Heart right ventricle (tissue), 16 donors: ENCODE measurements at places on chromosomes 3 and 15. TPM values are rescaled to one million over a fixed set of nuclear protein-coding genes. Genes with fewer than 3 reads are reported as not detected.

DNA sequence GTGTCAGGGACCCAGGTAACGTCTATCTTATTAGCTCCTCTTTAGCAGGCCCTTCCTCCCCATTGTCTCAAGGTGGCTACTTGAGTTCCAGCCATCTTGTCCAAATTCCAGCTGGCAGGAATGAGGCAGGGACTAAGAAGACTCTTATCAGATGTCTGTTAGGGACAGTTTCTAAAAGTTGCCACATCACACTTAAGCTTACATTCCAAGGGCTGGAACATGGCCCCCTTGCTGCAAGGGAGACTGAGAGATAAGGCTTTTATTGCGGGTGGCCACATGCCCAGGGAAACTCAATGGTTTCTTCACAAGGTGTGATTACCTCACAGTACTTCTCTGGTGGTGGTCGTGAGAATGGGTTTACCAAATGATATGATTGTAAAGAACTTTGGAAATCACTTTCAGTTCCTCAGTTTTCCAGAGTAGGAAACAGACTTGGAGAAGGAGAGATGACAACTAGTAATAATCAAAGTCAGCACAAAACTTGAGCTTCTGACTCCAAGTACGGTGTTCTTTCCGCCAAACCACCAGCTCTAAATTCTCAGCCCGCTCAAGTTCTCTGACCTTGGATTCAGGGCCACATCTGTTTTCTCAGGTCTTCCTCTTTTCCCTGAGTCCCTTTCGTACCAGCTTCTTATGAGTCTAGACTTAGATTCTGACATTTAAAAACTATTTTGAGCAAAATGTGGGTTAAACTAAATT lies 14.2 kb downstream of the PDIA5 start:
- no peaks in the 10 kb centered on the region for H3K36me3 ChIP-seq
- no peak overlapping the region for H3K27ac ChIP-seq
- H3K4me1 ChIP-seq: peaks cover 87% of the 10 kb centered on the region
- H3K4me3 ChIP-seq: no peak overlapping the region
- no peak for DNase-seq
- no peaks in the 10 kb centered on the region for H3K27me3 ChIP-seq

DNA sequence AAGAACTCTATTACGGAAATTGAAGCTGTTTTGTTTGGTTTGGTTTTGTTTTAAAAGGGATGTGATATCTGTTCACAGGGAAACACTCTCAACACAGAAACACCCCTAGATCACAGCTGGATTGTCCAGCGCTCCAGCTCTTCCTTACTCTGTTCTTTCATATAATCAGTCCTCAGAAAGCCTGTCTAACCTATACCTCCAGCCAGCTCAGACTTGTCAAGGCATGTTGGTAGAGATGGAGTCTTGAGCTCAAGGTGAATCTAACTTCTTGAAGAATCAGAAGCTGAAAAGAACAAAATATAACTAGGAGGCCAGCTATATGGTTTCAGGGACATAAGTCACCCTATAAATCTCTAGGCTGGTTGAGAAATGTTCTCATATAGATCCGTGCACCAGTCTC lies 110.2 kb upstream of the EPHA3 start:
- no peak overlapping the region for H3K27ac ChIP-seq
- H3K4me3 ChIP-seq: no peak overlapping the region
- H3K36me3 ChIP-seq: no peaks in the 10 kb centered on the region
- no peaks in the 10 kb centered on the region for H3K27me3 ChIP-seq
- H3K4me1 ChIP-seq: no peaks in the 10 kb centered on the region

- no peak overlapping the region for H3K4me3 ChIP-seq
- no peak overlapping the region for H3K27ac ChIP-seq
- H3K27me3 ChIP-seq: no peaks in the 10 kb centered on the region
- H3K4me1 ChIP-seq: no peaks in the 10 kb centered on the region
Observed at GRCh38 chr3:155350571-155350970, 57.1 kb upstream of the STRIT1 start.

The ROBO2 gene
- total RNA-seq: not detected

The PHC3 gene
- 55.1 TPM for total RNA-seq

The TMEM266 gene
- total RNA-seq: not detected

The CHRNA7 gene
- total RNA-seq: 1.2 TPM

GRCh38 chr3:194458131-194458530 lies 28.7 kb downstream of the ATP13A3 start:
- no peak overlapping the region for H3K27ac ChIP-seq
- peak overlapping the region; percentile 5 for H3K4me3 ChIP-seq
- peaks cover 79% of the 10 kb centered on the region for H3K36me3 ChIP-seq
- H3K4me1 ChIP-seq: no peaks in the 10 kb centered on the region
- no peak for DNase-seq

GRCh38 chr15:85785887-85786780 lies 8.6 kb downstream of the KLHL25 start:
- H3K27me3 ChIP-seq: no peaks in the 10 kb centered on the region
- H3K4me3 ChIP-seq: no peak overlapping the region
- peak; percentile 40 for DNase-seq
- no peaks in the 10 kb centered on the region for H3K36me3 ChIP-seq
- H3K4me1 ChIP-seq: peaks cover 25% of the 10 kb centered on the region
- H3K27ac ChIP-seq: peak overlapping the region; percentile 1

The SLC28A1 gene
- total RNA-seq: 2.1 TPM

DNA sequence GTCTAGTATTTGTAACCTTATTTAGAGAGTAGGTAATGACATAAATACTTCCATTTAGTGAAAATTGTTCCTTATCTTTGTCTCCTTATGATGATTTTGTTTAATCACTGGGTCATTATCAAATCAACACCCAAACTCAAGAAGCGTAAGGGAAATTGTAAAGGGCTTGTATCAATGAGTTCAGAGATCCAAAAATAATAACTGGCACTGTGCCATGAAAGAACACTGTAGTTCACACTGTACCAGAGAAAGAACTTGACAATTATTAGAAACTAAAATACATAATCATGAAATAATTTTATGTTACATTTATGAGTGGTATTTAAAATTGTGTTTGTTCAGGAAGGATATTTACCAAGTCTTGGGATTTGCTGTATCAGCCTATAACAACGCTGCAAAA lies 895.4 kb downstream of the FHIT start:
- H3K36me3 ChIP-seq: no peaks in the 10 kb centered on the region
- no peak overlapping the region for H3K4me3 ChIP-seq
- H3K27me3 ChIP-seq: no peaks in the 10 kb centered on the region
- H3K4me1 ChIP-seq: no peaks in the 10 kb centered on the region

DNA sequence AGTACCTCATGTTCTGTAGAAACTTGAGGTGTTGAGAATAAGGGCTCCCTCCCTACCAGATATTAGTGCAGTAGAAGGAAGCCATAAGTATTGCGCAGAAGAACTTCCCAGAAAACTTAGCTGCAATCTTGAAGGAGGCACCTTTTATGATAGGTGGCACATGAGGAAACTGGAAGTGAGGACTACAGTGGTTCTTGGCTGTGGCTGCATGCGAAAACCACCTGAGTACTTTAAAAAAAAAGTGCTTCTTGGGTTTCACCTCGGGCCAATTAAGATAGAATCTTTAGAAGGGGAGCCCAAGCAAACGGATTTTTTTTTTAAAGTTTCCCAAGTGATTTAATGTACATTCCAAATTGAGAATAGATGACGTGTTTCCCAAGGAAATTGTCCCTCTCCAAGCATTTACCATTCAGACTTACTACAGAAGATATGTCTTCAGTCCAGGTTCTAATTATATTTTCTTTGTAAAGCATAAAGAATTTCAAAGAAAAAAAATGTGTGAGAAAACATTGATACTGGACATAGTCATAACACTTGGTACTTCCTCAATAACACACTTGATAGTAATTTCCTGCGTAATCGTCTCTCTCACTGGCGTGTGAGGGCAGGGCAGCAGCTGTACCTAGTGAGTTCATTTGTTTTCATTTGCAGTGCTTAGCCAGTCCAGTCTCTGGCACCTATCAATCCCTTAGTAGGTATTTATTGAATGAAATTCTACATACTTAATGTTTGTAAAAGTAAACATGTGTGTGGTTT lies 12.3 kb upstream of the NR1I2 start:
- H3K4me3 ChIP-seq: no peak overlapping the region
- no peaks in the 10 kb centered on the region for H3K27me3 ChIP-seq
- H3K36me3 ChIP-seq: no peaks in the 10 kb centered on the region
- H3K4me1 ChIP-seq: no peaks in the 10 kb centered on the region

The SHQ1 gene
- 13.9 TPM for total RNA-seq

DNA sequence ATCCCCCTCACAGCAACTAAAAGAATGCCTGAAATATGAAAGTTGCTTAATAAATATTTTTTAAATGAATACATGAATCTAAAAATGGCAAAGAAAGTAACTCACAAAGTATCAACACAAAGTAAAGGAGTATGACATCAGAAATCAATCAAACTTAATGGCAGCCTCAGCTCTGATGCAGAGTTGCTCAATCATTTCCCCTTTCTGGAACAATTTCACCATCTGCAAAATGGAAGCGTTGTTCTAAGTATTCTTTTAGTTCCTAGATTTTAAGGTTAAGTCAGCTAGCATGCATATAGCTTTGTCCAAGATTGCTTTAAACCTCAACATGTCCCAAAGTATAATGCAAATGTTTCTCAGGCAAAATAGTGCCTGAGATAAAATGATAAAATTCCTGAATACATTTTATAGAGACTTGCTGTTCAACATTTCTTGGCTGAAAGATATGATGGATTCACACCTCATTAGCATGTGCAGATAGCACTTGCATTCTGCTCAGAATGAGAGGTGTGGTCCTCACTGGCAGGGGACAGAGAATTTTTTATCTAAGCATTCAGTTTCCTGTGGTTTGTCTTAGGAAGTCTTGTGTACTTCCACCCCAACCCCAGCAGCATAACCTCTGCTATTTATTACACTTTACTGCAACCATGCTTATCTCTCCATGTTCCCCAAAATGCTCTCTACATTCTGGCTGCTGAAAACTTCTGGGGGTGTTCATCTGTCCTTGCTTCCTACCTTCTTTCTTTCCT lies 429.3 kb downstream of the GRM7 start:
- H3K27ac ChIP-seq: no peak overlapping the region
- H3K36me3 ChIP-seq: no peaks in the 10 kb centered on the region
- DNase-seq: no peak

The KCNAB1 gene
- 3.6 TPM for total RNA-seq

DNA sequence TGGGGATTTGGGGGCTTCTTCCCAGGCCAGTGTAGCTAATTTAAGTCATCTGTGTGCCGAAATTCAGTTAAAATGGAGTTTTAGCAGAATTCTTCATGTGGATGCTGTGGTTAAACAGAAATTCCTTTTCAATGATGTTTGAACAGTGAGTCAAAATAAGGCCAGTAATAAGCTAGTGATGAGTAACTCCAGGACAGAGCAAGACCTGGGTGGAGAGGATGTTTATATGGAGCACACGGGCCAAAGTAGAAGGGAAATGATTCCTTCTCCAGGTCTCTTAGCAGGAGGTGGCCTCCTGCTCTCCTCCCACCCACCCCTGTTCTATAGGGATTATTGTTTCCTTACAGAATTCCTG lies 31.9 kb upstream of the UACA start:
- H3K4me1 ChIP-seq: peaks cover 16% of the 10 kb centered on the region
- no peak overlapping the region for H3K4me3 ChIP-seq
- no peaks in the 10 kb centered on the region for H3K27me3 ChIP-seq

DNA sequence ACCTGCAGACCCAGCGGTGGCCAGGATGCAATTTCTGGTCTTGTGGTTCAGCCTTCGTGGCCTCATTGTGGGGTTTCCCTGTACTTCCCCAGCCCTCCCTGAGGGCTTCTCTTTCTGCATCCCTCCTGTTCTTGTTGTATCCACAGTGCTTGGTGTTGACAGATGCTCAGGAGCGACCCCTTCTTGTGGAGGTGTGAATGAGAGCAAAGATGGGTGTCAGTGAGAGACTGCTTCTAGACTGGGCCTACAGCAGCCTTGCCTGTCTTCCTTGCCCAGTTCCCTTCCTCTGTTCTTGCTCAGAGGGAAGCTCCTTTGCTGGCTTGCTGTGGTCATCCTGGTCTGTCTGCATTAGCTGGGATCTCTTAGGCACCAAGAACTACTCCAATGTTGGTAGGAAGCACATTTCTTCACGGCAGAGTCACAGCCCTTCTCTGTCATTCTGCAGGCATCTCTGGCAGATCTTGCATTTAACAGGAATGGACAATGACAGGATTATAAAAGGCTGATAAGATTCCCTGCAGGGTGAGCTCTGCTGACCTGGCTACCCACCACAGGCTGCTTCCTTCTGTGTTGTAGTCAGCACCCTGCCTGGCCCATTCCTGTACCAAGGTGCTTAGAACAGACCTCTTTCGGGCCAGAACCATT lies 317.8 kb upstream of the C2CD4B start:
- no peaks in the 10 kb centered on the region for H3K27me3 ChIP-seq
- no peak overlapping the region for H3K4me3 ChIP-seq
- peaks cover 17% of the 10 kb centered on the region for H3K4me1 ChIP-seq
- DNase-seq: no peak
- H3K27ac ChIP-seq: peak overlapping the region; percentile 6
- H3K36me3 ChIP-seq: no peaks in the 10 kb centered on the region

DNA sequence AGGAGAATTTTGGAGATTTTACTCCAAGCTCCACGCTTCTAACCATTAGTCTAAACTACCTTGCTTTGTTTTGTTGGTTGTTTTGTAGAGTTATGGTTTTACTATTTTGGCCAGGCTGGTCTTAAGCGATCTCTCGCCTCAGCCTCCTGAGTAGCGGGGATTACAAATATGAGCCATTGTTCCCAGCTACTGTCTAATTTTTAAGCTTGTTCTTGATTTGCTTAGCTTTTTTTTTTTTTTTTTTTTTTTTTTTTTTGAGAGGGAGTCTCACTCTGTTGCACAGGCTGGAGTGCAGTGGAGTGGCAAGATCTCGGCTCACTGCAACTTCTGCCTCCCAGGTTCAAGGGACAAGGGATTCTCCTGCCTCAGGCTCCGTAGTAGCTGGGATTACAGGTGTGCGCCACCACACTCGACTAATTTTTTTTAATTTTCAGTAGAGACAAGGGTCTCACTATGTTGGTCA lies 28.5 kb downstream of the EFCAB12 start:
- H3K36me3 ChIP-seq: no peaks in the 10 kb centered on the region
- DNase-seq: no peak
- H3K4me3 ChIP-seq: peak overlapping the region; percentile 67
- H3K27me3 ChIP-seq: no peaks in the 10 kb centered on the region
- peaks cover 42% of the 10 kb centered on the region for H3K4me1 ChIP-seq

- DNase-seq: no peak
- H3K27ac ChIP-seq: no peak overlapping the region
- H3K36me3 ChIP-seq: no peaks in the 10 kb centered on the region
- H3K27me3 ChIP-seq: no peaks in the 10 kb centered on the region
Observed at GRCh38 chr15:33586786-33587697, 276.3 kb downstream of the RYR3 start.
